ENCODE measurements at places on chromosomes 2 and 18.

DNA sequence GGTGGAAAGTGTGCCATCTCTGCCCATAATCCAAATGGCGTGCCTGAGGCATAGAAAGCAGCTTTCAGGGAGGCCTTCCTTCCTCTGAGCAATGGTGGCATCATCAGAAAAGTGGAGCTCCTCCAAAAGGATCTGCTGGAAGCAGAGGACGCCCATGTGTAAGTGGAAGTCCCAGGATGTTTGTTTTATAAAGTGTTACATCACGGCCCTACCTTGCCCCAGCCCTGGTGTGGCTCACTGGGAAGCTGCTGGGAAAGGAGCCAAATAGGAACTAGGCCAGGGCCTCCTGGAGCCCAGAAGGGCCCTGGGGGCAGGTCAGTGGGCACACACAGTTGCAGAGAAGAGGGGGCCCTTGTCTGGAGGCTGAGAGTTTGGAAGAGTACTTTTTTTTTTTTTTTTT is 4.2 kb upstream of the ODC1 start:
- no peak for DNase-seq

GRCh38 chr2:226474131-226474530 is 325.5 kb downstream of the IRS1 start:
- no peak for DNase-seq

DNA sequence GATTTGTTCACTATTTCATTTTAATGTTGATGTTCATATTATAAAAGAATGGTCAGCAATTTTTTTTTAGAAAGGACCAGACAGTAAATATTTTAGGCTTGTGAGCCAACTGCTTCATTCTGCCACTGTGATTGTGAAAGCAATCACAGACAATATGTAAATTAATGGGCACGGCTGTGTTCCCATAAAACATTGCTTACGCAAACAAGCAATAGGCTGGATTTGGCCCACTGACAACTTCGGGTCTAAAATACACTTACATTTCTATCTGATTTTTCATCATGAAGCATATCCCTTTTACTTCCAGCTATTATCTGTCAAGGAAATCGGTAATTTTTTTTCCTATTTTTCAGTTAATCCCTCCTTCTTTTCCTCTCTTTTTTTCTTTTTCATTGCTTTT is 182.2 kb upstream of the CDH2 start:
- no peak for DNase-seq

DNA sequence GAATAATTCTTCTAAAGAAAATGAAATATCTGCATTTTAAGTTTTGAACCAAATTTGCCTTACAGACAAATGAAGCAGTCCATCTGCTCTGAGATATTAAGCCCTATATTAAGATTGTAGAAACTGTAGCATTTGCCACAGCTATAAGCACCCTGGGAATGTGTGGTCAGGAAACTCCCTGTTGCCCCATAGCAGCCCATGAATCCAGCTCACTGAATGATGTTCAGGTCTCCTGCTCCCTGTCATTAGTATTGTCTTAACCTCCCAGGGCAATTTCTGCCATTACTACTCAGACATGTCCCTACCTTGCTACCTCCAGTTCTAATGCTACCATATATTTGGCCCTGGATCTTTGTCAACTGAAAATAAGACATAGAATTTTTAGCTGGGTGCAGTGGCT is 41.1 kb downstream of the CDK15 start:
- DNase-seq, result no peak

DNA sequence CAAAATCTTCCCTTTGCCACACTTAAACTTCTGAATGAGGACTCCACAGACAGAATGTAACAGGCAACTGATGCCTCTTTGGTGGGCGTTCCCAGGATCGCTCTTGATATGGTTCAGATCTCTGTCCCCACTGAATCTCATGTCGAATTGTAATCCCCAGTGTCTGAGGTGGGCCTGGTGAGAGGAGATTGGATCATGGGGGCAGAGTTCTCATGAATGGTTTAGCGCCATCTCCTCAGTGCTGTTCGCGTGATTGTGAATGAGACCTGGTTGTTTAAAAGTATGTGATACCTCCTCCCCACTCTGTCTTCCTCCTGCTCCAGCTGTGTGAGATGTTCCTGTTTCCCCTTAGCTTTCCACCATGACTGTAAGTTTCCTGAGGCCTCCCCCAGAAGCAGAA is 111.1 kb upstream of the SLC66A3 start:
- no peak for DNase-seq

DNA sequence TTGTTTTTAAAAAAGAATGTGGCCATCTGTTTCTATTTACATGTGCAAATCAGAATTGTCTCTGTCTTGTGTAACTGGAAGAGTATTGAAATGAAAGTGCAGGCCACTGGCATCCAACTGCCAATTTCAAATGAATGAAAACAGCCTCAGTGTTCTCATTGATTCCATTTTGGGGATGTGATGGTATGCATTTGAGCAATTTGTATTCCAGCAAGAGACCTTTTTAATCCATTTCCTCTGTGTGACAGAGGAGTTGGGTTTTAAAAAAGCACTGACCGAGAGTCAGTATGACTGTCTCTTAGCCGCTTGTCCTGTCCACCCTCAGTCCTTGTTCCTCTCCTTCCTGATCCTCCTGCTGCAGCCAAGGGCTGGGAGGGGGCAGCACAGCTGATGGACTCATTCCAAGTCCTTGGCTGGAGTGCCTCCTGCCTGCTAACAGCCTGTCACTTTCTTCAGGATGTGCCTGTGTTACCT is 50.0 kb downstream of the ASAP2 start:
- no peak for DNase-seq

GRCh38 chr18:5463390-5463789 is 80.4 kb downstream of the EPB41L3 start:
- DNase-seq, result no peak

GRCh38 chr2:157307021-157307420 is 18.6 kb downstream of the ERMN start:
- no peak for DNase-seq

- no peak for DNase-seq
Measured at GRCh38 chr2:163574309-163574708, 161.5 kb downstream of the FIGN start.

DNA sequence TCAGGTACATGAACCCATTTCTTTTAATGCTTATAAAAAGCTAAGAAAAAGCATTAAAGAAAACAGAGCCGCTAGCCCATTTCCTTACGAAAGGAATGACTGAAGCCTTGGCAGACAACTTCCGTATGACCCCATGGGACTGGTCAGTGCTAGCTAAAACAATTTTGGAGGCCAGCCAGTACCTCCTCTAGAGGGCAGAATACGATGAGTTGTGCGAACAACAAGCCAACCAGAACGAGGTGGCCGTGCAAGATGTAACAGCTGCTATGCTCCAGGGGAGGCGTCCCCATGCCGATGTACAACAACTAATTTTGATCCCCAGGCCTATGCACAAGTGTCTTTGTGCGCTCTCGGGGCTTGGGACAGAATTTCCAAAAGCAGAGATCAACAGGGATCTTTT is 16.7 kb downstream of the MAP3K2 start:
- DNase-seq, result no peak

DNA sequence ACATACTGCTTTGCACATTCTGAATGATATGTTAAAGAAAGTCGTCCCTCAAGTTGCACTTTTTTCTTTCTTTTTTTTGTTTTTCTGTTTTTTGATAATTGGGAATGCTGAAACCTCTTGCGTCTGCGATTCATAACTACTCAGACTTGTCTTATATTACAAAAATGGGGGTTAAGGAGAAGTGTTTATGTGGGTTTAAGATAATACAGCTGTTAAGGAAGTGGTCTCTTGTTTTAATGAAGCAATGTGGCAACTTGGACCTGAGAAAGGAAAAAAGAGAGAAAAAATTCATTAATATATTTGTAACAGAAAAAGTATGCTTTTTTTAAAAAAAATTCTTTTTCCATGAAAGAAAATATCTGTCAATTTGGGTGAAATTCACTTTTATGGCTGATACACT is 268.5 kb upstream of the CCDC68 start:
- no peak for DNase-seq

GRCh38 chr2:240919161-240919781 is 13.1 kb downstream of the CROCC2 start:
- no peak for DNase-seq

- DNase-seq, result no peak
Measured at GRCh38 chr2:52498077-52498750, 1269.4 kb upstream of the CHAC2 start.

GRCh38 chr2:85308896-85309555 is 18.8 kb downstream of the TGOLN2 start:
- no peak for DNase-seq

DNA sequence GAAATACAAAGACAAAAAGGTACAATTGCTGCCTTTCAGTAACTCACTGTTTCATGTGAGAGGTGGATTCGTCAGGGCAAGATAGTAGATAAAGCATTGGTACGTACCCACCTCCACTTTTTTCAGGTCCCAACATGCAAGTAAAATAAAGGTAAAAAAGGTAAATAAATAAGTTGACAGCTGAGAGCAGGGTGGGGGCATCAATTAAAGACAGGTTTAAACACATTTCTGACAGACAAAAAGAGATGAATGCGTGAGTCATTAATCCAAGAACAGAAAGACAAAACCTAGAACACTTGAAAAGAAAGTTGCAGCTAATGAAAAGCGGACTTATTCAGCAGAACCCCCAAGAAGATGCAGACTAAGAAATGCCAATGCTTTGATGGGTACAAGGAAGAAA is 979.6 kb upstream of the CDH2 start:
- no peak for DNase-seq

Data from CD8-positive, alpha-beta memory T cell (primary cell).